NB4 (cell line): ENCODE measurements at places on chromosomes 1 and 21.
A peak's percentile ranks its signal among the peaks of the same experiment; 100 is the strongest.

DNA sequence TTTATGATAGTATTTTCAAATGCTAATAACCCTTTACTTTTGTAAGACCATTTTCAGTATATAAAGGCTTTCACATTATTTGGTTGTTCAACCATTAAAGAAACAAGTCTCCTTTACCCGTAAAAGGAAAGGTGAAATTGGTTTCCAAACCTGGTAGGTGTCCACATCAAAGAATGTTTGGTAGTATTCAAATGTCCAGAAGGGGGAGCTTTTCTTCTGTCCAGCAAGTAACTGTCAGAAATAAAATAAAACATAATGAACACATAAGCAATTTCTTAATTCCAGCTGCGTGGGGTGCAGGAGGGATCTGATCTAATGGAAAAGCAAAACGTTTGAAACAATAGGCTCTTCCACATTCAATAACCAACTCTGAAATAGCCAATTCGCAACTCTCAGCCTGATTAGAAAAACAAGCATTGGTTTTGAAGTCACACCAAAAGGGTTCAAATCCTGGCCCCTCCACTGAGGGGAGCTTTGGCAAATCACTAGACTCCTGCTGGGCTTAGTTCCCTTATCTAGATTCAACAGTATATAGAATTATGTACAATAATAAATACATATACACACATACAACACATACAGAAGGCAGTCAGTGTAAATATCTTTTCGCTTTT lies 11.0 kb downstream of the YIPF1 start:
- peak; percentile 57 for DNase-seq

- DNase-seq: no peak
These were observed 25.3 kb downstream of the CHI3L2 start for GRCh38 chr1:111252786-111253185.

DNA sequence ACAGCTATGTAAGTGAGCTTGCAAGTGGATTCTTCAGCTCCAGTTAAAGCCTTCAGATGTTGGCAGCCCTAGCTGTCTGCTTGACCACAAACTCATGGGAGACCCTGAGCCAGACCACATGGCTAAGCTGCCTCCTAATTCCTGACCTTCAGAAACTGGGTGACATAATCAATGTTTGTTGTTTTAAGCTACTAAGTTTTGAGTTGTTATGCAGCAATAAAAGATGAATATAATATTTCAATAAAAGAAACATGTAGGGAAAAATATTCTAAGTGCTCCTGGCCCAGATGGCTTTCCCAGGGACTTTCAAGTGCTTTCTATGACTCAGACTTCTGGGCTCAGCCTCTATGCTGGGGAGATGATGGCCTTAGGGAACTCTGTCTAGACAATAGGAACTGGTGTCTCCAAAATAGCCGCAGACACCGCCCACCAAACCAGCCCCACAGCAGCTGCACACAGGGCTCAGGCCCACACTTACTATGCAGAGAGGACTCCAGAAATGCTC lies 20.3 kb upstream of the AZIN2 start:
- DNase-seq: peak; percentile 57

- DNase-seq: no peak
These were observed 116.0 kb downstream of the TOMM20 start for GRCh38 chr1:235012436-235013210.
